ENCODE measurements at places on chromosomes 12 and 14.

DNA sequence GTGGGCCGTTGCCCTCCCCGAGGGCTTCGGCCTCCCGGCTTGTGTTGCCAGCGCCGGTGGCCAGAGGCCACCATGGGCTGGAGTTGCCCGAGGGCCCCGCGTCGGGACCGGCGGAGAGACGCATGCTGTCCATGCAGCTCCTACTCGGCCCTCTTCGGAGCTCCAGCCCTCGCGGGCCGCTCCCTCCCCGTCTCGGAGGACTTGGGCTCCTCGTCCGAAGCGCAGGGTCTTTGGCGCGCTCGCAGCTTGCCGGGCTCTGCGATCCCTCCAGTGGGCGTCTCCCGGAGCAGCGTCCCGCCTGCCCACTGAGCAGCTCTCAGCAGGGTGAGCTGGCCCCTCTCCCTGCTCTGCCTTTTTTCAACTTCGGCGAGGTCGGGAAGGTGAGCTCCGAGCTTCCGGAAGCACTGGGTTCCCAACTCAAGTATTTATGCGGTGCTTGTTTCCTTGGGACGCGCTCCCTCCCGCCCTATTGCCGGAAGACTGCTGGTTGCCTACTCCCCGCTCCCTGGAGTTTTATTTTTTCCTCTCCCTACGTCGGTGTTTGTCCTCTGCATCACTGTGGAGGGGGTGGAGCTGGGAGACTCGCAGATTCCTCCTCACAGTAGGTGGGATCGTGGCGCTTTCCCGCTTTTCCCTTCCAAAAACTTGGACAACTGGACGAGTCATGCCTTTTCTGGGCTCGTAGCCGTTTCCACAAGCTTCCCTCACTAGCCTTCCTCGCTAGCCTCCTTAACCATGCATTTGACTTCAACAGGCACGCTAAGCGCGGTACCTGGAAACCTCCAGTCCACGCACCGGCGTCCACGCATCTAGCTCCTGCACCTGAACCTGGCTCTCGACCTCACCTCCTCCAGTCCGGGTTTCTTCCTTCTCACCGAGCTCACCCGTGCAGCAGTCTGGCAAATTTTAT is at the start of gene AVPR1A:
AVPR1A (minus strand) TSS at position 489 of the 910 bp plus-strand sequence; CDS start at position 124, 365 bp downstream.
- no peak for DNase-seq

GRCh38 chr14:92728759-92729364 is 19.6 kb downstream of the LGMN start:
- DNase-seq, result peak; percentile 25

DNA sequence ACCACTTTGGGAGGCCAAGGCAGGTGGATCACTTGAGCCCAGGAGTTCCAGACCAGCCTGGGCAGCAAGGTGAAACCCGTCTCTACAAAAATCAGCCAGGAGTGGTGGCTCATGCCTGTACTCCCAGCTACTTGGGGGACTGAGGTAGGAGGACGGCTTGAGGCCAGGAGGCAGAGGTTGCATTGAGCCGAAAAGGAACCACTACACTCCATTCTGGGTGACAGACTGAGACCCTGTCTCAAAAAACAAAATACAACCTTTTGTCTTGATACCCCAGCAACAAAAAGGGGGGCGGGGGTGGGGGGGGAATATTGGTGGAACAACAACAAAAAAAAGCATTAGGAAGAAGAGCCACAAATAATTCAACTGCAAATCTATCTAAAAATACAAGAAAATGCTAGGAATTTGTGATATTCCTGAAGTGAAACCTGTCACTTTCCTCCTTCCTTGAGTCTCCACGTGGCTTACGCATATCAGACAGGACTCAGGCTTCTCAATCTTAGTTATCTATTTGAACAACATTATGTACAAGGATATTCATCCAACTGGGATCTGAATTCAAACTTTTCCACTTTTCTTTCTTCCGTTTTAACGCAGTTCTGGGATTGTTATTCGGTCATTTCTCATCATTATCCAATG is 1.3 kb downstream of the R3HDM2 start:
- DNase-seq, result no peak

- DNase-seq, result no peak
Measured at GRCh38 chr12:88362439-88362838, 217.8 kb downstream of the KITLG start.

- peak; percentile 87 for DNase-seq
Measured at GRCh38 chr14:69043596-69044260, 64.6 kb upstream of the ACTN1 start.

- no peak for DNase-seq
Measured at GRCh38 chr14:88256997-88257950, 65.8 kb downstream of the KCNK10 start.

DNA sequence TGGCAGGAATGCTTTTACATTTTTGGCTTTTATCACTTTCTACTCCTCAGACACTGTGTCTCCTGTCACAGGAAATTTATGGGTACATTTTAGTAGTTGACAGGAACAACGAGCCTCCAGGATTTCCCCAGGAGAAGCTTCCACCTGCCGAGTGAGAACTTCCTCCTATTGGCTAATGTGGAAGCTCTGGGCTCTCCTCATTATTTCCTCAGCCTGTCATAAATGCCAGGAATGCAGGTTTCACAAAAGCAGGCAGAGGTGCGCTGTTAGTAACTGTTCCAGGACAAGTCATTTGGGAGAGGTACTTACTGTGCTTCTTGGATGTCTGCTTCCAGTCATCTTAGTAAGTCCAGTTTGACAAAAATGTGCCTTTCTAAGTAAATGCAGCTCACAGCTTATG is 19.1 kb upstream of the DCP1B start:
- no peak for DNase-seq

- DNase-seq, result no peak
Measured at GRCh38 chr14:58752289-58752688, 114.5 kb downstream of the DACT1 start.

DNA sequence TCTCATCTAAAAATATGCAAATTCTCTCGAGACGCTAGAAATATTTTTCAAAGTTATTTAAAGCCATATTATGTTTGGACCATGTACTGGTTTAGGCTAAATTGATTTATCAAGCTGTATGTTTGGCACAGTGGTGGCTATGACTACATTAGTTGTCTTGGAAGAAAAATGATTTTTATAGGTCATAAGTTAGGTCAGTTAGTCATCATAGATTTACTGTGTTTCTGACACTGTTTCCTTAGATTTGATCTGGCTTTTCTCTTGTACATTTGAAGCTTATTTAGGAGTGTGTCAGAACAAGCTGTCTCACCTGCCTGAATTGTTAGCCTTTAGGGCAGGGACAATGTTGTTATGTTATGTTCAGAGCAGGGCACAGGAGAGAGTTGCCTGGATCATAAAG is 161.1 kb upstream of the FBXO33 start:
- no peak for DNase-seq

DNA sequence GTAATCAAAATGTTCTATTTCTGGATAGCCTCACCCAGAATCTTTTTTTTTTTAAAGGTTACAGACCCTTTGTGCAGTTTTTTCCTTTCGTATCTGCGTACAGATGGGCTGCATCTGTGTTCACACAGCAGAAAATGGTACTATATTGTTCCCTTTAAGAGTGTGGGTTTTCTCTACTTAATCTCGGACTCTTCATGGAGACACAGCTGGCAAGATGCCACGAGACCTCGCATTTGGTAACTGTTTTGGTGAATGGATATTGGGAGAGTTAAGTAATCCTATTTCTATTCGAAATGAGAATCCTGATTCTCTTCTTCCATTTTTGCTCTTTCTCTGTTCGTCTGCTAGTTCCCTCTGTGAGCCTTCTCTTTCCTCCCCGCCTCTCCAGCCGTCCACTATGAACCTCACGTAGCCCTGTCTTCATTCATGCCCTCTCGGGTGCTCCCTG is 85.7 kb downstream of the SAMD4A start:
- no peak for DNase-seq

DNA sequence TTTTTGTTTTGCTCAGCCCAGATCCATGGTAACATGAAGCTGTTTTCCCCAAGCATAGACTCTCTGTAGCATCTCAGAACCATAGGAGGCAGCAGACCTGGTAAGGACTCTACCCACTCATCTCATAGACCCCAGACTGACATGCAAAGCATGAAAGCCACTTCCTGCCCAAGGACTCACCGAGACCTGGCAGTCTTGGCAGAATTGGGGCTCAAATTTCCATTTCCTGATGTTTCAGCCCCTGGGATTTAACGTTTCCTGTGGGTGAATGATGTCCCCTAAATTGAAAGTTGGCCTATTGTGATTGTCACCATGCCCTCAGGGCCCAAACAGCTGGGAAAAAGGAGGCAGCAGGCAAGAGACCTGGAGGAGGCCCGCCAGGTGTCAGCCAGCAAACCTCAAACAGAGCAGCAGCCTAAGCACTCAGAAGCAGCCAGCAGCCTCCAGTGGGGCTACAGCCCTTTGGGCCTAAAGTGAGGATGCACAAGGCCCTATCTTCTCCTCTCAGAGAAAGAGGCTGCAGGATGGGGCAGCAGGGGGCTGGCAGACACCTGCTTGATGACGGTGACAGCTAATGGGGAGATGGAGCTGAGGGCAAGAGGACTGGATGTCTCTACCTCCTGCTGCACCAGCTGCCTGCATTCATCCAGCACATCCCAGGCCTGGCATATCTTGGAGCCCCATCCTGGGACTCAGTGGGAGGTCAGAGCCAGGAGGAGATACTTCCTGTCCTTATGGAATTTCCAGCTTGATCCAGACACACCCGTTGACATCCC is 8.5 kb downstream of the KRT85 start:
- no peak for DNase-seq

DNA sequence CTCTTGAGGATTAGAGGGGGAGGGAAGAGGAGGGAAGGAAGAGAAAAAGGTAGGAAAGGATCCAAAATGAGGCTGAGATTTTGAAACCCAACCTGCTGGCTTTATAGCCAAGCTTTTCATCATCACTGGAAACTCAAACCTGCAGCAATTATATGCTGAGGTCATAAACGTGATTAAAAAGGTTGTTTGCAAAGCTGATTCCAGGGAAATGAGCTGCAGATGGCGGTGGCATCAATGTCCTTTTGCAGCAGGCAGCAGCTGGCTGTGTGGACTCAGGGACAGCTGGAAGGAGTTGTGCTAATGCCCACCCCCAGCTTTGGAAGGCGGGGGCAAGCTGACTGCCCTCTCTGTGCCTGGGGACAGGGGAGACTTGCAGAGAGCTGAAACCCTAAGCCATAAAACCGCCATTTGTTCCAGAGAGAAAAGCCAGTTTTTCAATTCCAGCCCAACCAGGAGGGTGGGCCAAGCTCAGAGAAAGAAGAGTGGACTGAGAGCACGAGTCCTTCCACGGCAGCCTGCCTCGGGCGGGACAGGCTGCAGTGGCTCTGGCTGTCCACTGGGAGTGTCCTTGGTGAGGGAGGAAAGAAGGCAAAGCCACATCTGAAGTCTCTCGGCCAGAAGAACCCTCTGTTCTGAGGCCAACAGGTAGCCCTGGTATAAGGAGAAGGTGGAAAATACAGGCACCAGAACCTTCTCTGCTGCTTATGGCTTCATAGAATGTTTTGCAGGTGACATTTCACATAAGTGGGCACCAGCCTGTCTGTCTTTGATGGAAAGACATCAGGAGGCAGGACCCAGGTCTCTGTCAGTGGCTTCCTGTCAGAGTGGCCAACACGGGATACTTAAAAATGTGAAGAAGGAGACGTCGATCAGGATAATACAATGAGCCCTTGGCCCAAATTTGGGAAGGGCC is 90.7 kb downstream of the SINHCAF start:
- DNase-seq, result peak; percentile 11

GRCh38 chr14:92538412-92538985 is 24.9 kb downstream of the RIN3 start:
- DNase-seq, result no peak

DNA sequence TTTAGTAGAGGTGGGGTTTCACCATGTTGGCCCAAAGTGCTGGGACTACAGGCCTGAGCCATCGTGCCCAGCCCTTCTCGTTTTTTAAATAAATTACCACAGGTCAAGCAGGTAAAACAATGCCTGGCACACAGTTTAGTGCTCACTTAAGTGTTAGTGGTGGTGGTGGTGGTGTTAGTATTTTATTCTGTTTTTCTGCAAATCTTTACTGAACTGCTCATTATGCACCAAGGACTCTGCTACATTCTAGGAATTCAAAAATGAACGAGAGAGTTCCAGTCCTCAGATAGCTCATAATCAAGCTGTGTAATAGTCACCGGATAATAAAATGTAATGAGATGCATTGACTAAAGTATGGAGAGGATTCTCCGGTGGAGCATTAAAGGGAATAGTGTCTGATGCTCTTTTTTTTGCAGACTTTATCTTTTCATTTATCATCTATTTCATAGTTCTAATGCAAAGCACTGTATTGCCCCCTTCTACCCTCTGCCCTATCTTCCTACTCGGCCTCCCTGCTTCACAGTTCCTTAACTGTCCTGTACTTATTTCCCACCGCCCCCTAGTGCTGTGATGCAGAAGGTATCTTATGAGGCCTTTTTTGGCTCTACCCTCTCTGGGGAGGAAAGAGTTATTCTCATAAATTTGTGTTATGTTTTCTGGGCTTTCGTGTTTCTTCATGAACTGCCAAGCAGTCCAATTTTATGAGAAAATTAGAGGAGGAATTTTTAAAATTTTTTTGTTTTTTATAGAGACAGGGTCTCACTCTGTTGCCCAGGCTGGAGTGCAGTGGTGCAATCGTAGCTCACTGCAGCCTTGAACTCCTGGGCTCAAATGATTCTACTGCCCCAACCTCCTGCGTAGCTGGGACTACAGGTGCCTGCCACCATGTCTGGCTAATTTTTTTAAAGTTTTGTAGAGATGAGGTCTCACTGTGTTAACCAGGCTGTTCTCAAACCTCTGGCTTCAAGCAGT is 1.0 kb downstream of the ITFG2 start:
- DNase-seq, result peak; percentile 64

DNA sequence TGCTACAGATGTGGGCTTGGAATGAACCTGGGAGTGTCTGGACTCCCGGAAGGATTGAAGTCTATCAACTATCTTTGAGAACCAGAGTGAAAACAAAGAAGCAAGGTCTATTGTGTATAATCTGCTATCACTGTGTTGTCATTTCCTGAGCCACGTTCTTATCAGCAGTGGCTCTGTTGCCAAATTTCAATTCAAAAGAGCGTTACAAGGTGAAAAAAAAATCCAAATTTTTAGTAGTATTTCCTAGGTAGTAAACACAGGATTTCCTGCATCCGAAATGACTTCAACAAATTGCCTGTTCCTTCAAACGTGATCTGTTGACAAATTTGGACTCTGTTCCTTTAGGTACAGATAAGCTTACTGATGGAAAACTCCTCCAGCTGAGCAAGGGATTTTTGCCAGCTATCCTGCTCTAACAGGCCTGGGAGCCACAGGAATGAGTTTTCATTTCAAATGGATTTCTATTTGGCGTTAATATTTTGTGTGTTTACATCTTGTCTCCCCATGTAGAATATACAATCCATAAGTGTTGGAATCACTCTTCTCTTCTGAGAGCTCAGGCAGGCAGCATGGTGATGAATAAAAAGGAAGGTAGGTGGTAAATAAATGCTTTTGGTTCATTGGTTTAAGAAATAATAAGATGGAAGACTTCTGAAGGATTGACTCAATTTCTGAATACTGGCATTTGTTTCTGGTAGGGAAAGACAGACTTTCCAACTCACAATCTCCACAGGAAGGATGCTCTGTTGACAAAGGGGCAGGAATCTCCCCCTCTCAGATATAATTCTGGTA is 58.5 kb downstream of the GPR135 start:
- DNase-seq, result no peak
